ENCODE measurements at places on chromosomes 12 and 14.

GRCh38 chr12:66598079-66598478, 80.8 kb downstream of the GRIP1 start:
- DNase-seq = no peak

DNA sequence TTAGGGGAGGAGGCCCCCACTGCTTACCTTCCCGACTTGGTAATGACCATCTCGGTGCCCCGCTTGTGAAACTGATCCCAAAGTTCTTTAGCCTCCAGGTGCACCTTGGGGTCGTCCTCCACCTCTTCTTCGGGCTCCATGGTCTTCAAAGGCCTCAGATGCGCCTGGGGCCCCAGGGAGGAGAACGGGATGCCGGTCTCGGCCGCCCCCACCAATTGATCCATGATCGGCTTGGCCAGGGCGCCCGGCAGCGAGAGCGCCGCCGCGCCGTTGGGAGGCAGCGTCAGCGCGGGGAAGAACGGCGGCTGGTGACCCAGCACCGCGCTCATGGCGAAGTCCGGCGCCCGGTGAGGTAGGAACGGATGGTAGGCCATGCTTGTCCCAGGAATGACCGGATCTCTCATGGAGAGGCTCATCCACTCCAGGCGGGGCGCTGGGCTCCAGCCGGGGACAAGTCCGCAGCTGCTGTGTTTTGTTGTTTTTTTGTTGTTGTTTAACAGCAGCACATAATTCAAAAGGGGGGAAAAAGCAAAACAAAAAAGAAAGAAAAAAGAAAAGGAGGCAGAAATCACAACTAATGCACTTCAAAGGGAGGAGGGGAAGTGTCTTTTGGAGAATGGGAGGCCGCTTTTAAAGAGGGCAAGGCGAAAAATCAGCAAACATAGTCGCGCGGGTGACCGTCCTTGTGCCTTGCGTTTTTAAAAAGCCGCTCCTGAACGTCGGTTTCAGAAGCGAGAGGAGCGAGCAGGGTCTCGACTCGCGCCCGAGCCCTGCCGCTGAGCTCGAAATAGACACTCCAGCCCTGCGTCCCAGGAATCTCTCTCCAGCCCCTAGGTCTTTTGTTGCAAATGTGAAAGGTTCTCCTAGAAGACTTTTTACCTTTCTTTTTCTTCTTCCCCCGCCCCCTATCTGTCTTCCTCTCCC, 928 bp downstream of the TBX3 start:
- peak; percentile 38 for DNase-seq

- no peak for DNase-seq
These were observed 39.1 kb upstream of the LTBP2 start for GRCh38 chr14:74650927-74651686.

GRCh38 chr12:64808110-64808509, 16.3 kb upstream of the TBC1D30 start:
- DNase-seq = no peak

- no peak for DNase-seq
These were observed 1049.2 kb downstream of the AACS start for GRCh38 chr12:126114441-126114840.

GRCh38 chr12:120905856-120906384, 1.8 kb upstream of the SPPL3 start:
- DNase-seq = no peak

- DNase-seq = no peak
These were observed 70.0 kb upstream of the SRSF5 start for GRCh38 chr14:69696633-69697557.

GRCh38 chr12:92987362-92987761, 58.3 kb upstream of the EEA1 start:
- peak; percentile 57 for DNase-seq

DNA sequence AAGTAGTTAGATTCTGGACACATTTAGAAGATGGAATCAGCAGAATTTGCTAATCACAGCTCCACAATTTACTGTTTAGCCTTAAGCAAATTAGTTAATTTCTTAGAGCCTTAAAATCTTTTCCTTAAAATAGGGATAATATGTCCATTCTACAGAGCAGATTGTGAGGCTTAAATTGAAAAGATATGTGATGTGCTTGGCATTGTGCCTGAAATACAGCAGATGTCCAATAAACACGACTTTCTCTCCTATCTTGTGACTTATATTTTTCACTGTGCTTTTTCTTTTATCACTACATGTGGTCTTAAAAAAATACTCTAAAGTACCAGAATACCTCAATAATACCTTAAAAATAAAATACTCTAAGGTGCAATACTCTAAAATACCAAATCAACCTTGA, 30.6 kb downstream of the CCER1 start:
- no peak for DNase-seq

- no peak for DNase-seq
These were observed 16.0 kb downstream of the RAD51B start for GRCh38 chr14:67835596-67835995.

- DNase-seq = no peak
These were observed 41.2 kb upstream of the G2E3 start for GRCh38 chr14:30517737-30518136.

- DNase-seq = peak; percentile 75
These were observed 1.3 kb upstream of the TEDC1 start for GRCh38 chr14:105489542-105490266.

- no peak for DNase-seq
These were observed 935 bp upstream of the CRIP1 start for GRCh38 chr14:105485739-105486162.

DNA sequence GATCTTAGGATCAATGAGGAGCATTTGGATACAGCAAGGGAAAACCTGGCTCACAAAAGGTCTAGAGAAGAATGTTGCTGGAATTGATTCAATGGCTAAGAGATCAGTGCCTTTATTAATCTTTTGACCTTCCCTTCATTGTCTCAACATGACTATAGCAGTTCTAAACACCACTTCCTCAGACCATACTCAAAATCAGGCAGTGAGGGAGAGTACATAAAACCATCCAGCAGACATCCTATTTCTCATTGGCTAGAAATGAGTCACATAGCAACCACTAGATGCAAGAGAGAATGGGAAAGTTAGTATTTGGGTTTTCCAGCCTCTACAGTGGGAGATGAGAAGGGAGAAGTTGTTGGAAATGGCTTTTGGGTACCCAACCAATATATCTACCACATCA, 151.4 kb upstream of the NUDT4 start:
- no peak for DNase-seq

DNA sequence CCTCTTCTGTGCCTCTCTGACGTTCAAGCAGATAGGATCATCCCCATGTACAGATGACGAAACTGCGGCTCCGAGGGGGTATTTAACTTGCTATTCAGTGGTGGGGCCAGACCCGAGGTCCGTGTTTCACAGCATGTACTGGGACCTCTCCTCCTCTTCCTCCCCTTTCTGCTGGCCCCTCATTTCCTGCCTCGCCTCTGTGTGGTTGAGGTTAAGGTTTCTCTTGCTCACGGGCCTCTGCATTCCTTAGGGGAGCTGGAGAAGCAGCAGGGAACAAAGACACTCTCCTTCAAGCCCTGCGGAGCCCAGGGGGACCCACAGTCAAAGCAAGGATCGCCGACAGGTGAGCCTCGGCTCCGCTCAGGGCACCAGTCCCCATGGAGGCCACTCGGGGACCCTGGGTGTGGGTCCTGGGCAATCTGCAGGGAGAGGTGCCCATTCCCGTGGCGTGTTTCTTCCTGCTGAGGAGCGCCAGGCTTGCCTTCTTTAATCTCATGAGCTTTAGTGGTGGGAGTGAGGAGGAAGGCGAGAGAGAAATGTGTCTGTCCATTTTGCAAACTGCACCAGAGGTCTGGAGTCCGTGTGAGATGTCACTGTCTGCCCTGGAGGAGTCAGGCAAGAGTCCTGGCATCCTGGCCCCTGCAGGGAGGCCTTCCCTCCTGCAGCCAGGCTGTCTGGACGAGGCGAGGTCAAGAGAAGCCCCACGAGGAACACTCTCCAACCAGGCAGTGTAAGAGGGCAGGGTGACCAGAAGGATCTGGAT, 45.0 kb downstream of the SLC6A12 start:
- DNase-seq = no peak

GRCh38 chr14:72801381-72801812, 92.5 kb downstream of the DPF3 start:
- peak; percentile 82 for DNase-seq

DNA sequence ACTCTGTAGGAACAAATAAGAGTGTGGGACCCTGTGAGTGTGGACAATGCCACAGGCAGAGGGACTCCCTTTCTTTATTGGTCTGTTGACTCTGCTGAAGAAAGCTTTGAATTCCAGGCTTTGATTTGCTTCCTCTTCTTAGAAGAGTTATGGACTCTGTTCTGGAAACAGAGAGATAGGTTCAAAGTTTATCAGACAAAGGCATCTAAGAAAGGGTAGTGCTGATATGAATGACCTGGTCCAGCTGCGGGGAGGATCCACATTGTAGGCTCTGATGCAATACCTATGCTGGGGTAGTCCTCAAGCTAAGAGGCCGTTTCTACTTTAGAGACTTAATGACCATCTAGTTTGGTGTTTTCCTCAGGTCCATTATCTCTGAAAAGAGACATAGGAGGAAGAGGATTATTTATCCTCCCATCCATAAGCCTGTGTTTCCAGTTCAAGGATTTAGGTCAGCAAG, 10.7 kb upstream of the IKZF4 start:
- no peak for DNase-seq

DNA sequence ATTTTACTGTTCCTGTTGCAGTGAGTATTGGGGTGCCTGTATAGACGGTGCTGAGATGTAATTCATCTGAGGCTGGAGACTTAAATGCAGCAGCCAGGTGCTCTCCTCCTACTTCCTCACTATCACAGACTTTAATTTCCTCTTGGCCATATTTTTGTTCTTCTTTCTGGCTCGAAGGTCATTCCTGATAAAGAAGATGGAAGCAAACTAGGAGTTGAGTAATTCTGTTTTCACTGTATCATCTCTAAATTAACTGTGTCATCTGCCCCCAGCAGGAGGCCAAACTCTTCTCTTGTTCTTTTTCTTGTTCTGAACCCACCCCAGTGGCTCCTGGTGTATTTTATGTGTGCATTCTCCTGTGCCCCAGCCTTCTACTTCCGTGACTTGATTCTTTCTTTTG, 141.7 kb upstream of the ARHGAP5 start:
- DNase-seq = no peak

DNA sequence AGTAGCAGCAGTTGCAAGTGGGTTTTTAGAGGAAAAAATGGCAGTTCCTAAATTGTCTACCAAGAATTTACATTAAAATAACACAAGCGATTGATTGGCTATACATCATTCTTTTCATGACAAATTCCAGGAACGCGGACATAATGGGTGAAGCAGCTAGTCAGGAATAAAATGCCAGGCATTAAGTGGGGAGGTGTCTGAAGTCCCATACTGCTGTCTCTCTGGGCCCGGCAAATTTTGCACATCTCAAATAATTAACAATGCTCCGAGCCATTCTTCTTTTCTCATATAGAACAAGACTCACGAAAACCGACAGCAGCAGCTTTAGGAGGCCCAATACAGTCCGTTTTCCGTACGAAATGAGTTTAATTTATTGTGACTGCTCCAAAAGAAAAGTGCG, 696 bp downstream of the RPL36AL start:
- DNase-seq = no peak

DNA sequence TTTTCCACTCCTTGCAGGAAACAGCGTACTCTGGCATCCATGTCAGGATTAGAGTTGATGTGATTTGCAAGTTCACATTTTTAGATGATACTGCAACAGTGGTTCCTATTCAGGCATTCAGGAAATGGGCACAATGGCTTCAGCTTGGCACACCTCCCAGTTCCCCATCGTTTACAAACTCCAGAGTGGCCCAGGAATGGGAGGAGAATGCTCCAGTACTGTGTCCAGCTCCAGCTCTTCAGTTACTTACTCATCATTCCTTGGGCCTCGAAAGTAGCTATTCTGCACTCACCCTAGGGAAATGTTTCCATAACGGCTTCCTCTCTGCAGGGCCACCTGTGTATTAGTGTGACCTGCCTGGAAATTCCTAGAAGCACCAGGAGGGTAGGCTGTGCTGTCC, 239.7 kb upstream of the RGS6 start:
- DNase-seq = no peak

DNA sequence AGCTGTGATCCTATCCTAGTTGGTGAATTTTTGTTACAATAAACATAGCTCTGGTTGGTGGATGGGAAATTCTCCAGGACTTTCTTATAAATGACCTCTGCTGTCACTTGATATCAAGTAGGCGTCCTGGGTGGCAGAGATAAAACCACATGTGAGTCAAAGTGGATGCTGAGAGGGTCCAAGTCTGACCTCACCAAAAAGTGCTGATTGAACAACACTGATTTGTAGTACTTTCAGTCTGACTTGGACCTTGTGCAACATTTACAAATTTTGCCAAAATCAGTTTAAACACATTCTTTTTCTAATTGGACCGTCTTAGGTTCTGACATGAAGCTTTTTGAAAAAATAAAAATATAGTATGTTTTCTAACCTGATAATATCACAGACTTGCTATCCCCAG, 585.6 kb downstream of the GALC start:
- DNase-seq = no peak

- DNase-seq = no peak
These were observed 114.6 kb downstream of the TMEM132C start for GRCh38 chr12:128381541-128381940.

GRCh38 chr12:55938826-55939501, 8.0 kb downstream of the DGKA start:
- DNase-seq = no peak

DNA sequence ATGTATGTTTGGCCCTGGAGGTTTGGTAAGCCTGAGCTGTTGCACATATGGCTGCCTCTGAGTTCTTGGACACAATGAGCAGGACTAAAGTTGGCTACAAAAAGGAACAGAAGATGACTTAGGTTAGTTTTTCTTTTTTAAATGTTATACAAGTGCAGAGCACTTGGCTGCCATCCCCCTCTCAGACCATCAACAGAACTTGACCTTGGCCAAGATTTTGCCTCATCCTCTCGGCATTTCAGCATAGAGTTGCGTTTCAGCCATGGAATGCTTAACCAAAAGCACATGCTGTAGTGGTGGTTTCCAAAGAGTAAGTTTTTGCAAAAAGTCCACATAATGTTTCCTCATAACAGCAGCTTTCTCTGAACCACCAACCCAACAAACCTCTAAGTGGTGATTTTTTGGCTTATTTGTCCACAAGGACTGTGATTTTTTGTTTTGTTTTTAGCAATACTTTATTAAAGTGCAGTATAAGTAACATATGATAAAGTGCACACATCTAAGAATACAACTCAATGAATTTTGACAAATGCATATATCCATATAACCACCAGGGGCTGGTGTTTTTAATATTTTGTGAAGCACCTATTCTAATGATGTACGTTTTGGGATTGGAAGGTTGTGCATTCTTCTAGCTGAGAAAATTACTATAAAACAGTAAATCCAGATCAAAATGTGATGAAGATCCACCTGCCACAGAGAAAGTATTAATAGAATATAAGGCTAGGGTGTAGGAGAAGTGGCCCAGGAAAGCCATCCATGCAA, 12.1 kb upstream of the GALNT16 start:
- DNase-seq = no peak

Data from RWPE1 (cell line).